ENCODE measurements at places on chromosomes 3 and 15. TPM values are rescaled to one million over a fixed set of nuclear protein-coding genes. Genes with fewer than 3 reads are reported as not detected.
A peak's percentile ranks its signal among the peaks of the same experiment; 100 is the strongest.

DLEC1 gene
- 1.3 TPM for total RNA-seq

DNA sequence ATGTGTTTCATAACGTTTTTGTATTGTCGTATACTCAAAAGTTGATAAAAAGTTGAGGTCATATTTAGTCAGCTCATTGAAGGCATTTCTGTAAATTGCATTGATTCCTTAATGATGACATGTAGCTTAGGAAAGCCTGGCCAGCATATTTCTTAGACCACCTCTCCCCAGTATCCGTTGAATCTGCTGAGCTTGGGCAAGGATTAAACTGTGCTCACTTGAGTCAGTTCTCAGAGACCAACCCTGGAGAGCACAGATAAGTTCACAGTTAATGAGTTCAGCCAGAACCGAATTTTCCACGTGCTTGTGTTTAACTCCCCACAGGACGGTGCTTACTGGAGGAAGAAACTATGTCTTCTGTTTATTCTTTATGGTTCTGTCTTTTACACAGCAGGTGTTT is 132.7 kb downstream of the SLC25A26 start:
- H3K36me3 ChIP-seq = no peaks in the 10 kb centered on the region
- DNase-seq = no peak
- H3K4me3 ChIP-seq = no peak overlapping the region
- H3K27me3 ChIP-seq = no peaks in the 10 kb centered on the region
- H3K4me1 ChIP-seq = peaks cover 5% of the 10 kb centered on the region
- H3K27ac ChIP-seq = no peak overlapping the region

DNA sequence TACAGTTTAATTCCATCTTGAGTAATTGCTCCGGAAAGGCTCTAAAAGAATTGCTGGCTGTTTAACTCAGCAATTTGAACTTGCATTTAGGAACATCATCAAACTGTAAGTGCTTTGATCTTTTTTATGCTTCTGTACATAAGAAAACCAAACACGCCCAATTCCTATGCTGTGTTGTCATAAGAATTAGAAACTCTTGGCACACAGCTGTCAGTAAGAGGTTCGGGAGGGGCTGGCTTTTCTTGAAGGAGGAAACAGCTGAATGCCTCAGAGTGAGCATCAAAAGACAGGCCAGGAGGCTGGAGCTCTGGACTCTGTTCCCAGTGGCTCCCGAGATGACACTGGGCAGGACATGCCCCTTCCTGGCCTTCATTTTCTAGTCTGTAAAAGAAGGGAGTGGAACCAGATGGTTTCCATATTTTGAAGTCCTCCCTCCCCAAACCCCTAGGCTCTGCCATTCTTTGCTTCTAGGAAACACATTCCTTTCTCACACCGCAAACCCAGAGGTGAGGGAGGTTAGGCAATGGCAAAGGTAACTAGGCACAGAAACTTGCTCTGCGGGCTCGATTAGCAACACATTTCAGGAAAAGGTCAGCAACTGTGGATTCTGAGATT is 73.7 kb upstream of the DLG1 start:
- peak overlapping the region; percentile 33 for H3K27ac ChIP-seq
- H3K27me3 ChIP-seq = peaks cover 8% of the 10 kb centered on the region
- H3K4me1 ChIP-seq = peaks cover 21% of the 10 kb centered on the region
- DNase-seq = no peak

- DNase-seq = no peak
- H3K27me3 ChIP-seq = no peaks in the 10 kb centered on the region
- peaks cover 13% of the 10 kb centered on the region for H3K4me1 ChIP-seq
- H3K36me3 ChIP-seq = no peaks in the 10 kb centered on the region
- H3K4me3 ChIP-seq = no peak overlapping the region
Measured at GRCh38 chr3:13307041-13307440, 113.1 kb downstream of the NUP210 start.

PRSS50 gene
- total RNA-seq = 1.9 TPM

Measured in progenitor cell of endocrine pancreas (in vitro differentiated cells).